Stimulated activated CD8-positive, alpha-beta memory T cell treated with anti-CD3 and anti-CD28 coated beads, Interleukin-2, amount 100 ng/mL, for 1 hour (primary cell): ENCODE measurements at places on chromosomes 1 and 21.

- no peak for DNase-seq
Measured at GRCh38 chr1:1106510-1107221, 9.2 kb downstream of the C1orf159 start.

GRCh38 chr1:89949991-89950624, 44.8 kb upstream of the ZNF326 start:
- DNase-seq: no peak

DNA sequence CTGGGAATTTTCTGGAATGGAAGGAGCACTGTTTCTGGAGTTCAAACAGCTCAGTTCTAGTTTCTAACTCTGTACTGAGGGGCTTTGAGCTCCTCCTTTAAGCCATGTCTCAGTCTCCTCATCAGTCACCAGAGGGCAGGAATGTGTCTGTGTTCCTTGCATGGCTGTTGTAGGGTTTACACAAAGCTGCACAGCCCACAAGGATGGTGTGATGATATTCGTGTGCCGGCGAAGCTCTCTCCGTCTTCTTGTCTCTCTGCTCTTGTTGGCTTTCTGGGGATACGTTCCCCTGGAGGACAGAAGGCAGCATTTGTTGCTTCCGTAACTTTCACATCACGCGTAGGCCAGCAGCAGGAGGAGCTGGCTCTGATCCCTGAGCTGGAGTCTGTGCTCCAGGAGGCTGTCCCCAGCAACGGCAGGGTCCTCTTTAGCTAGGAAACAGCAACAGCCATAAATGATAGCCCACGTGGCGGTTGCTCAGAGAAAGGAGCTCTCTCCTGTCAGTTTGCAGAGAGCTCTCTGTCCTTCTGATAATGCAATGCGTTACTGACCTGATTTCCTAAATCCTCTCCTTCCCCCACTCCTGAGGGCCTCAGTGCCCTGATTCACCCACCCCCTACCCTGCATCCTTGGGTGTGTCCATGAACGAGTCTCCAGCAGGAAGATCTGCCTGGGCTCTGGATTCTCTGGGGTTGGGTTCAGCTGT, 189.2 kb upstream of the VAMP3 start:
- DNase-seq: no peak

DNA sequence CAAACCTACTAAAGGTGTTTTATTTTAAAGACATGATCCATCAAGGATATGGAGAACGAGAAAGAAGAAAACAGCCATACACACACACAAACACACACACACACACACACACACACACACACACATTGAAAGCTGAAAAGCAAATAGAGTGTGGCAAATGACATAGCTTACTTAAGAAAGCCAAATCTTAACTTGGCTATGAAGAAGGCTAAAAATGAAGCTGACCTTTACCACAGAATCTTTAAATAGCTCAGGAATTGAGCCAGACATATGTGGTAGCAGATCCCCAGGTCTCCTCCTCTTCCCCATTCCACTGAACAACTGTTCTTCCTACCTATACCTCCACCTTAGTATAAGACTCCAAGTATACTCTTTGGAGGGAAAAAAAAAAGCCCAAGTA, 185.6 kb downstream of the CLEC20A start:
- no peak for DNase-seq

- DNase-seq: no peak
Measured at GRCh38 chr21:42406201-42406621, 2.5 kb downstream of the UBASH3A start.

GRCh38 chr1:24861821-24862727, 68.0 kb downstream of the RUNX3 start:
- DNase-seq: no peak
